ENCODE measurements at places on chromosomes 1 and 21.

DNA sequence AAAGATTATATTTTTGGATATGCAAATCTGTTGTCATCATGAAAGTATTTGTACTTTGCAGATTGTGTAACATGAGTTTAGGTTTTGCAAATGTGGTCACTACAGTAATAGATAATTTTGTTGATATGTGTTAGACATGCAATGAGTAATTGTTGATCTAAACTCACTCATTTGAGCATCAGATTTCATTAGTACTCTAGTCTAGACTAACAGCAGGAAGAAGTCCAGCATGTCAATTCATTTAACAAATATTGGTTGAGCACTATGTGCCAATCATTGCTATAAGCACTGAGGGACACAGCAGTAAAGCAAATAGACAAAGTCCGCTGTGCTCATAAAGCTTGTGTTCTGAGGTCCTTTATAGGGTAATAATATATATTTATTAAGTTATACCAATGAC, 350.0 kb downstream of the USP25 start:
- DNase-seq = no peak

DNA sequence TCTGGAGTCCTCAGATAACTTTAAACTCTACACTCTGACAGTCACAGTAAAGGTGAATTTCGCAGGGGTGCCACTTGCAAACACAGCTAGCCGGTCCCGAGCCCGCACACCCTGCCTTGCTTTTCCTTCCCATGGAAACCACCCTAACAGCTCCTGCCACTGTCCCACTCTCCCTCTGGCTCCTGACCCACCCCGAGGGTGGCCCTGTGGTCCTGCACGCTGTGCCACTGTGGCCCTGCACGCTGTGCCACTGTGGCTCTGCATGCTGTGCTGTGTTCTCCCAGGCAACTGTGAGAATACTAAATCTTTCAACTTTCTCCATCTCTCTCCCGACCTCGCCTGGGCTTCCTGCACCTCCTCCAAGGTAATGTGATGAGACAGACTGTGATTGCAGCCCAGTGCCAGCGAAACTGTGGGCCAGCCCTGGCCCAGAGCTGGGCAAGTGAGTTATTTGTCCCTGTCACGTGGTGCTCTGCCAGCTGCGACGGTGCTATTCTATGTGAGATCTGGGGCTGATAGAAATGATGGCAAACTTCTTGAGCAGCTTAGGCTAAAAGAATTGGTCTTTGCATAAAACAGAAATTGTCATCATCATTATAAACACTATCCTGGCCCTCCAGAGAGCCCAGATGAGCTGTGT, 63.4 kb upstream of the TARBP1 start:
- DNase-seq = no peak

DNA sequence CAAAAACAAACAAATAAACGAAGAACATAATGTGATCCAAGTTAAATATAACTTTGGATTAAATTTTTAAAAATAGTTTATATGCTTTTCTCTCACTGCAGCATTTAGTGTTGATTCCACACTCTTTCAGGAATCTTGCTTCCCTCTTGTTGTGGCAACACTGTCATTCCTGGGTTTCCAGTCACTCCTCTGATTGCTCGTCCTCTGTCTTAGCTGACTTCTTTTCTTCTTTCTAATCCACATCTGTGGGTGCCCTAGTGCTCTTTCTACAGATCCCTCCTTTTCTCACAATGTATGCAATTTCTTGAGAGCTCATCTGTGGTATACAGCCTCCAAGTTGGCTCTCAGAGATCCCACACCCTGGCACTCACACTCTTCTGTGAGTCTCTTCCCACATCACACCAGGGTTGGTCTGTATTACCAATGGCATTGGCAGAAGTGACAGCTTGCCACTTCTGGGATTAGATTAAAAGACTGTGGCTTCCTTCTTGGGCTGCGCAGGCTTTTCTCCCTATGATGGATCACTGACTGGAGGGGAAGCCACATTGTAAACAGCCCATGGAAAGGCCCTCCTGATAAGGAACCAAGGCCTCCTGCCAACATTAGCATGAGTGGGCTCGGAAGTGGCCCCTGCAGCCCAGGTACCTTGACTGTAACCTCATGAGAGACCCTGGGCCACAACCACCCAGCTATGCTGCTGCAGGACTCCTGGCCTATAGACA, 11.5 kb upstream of the MYOC start:
- DNase-seq = no peak

- DNase-seq = no peak
Observed at GRCh38 chr1:201054091-201054543, 30.6 kb upstream of the KIF21B start.

- no peak for DNase-seq
Observed at GRCh38 chr1:193973428-193973827, 787.0 kb upstream of the B3GALT2 start.

DNA sequence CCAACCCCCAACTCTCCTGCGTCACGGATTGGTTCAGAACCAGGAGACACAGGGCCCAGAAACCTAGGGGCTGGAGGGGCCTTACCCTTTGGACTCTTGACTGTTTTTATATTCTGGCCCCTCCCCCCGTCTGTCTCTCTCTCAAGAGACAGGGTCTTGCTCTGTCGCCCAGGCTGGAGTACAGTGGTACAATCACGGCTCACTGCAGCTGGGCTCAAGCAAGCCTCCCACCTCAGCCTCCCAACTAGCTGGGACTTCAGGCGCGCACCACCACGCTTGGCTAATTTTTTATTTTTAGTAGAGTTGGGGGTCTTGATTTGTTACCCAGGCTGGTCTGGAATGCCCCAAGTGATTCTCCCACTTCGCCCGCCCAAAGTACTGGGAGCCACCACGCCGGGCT, 52.5 kb downstream of the PRKCZ start:
- DNase-seq = no peak

GRCh38 chr1:56755911-56756310, 63.3 kb downstream of the FYB2 start:
- DNase-seq = no peak

DNA sequence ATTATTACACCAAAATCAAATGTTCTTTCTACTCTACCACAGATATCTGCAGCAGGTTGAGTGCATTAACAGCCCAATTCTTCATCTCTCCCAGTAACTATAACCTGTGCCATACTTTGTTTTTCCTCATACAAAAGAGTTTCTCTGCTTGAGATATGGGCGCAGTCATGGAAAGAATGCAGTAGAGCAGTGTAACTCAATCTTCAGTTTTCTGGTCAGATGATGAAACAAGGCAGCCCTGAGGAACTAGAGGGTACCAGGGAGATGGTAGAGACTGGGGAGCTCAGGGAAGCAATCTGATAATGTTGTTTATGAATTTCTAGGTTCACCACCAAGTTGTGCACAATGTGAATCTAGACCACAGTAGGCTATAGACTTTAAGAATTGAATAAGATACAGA, 39.6 kb downstream of the ASPM start:
- DNase-seq = no peak

DNA sequence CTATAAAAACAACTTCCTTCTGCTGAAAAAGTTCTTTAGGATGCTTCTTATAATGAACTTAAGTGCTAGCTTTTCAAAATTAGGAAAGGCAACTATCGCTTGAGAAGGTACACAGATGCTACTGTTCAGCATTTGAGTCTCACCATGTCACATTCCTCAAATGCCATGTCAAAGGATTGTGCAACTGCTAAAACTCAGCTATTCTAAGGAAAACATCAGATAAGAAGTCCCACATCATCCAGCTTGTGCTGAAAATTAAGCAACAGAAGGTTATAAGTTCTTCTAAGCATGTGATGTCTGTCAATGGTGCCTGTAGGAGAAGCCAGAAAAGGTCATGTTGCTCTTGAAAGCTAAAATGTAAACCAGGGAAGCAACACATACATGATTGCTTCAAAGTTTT, 36.5 kb downstream of the MCOLN2 start:
- no peak for DNase-seq

DNA sequence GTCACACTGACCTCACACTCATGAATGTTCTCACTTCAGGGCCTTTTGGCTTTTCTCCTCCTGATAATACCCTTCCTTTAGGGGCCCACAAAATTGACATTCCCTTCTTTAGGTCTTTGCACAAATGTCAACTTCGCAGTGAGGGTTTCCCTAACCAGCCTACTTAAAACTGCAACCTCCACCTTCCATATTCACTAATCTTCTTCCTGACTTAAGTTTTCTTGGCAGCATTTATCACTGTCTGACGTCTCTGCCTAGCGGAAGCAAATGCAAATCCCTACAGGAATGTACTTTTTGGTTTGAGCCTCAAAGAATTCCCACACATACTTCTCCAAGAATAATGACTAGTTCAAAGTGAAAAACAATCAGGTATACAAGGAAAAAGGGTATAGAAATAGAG, 32.8 kb downstream of the INTS7 start:
- DNase-seq = no peak

DNA sequence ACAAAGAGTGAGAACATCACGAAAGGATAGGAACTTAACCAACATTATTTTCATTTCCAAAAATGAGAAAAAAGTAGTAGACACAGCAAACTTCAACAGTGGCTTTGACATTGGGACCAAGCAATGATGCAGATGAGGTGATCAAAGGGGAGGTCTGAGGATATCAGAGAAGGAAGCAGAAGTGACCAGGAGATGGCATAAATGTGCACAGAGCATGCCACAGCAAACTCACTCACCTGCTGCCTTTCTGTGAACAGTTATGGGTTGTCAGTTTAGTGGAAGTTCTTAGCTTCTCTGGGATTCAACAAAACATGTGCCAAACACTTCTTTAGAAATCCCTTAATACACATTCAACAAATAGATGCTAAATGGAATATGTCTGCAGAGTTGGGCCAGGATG, 290.1 kb downstream of the PLPP3 start:
- no peak for DNase-seq

GRCh38 chr1:94258873-94259331, 21.5 kb upstream of the ARHGAP29 start:
- DNase-seq = no peak

DNA sequence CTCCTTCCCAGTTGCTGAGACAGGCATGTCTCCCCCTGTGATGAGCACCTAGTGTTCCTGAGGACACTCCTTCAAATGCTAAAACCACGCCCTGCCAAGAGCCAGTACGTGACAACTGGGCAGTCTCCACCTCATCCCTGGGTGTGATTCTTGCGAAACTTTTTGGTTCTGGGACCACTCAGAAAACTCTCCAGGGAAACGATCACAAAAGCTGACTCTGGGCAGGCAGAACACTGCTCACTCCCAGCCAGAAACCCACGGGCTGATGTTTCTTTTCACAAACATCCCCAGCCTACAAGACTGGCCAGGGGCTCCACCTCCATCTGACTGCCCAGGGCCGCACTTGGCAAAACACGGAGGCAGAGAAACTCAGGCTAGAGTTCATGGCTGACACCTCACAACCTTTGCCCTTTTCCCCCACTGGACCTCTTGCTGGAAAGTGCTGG, 24.4 kb downstream of the DHRS3 start:
- peak; percentile 83 for DNase-seq

- DNase-seq = peak; percentile 50
Observed at GRCh38 chr1:227318853-227319607, 738 bp upstream of the CDC42BPA start.

All from A549 (cell line).